ENCODE measurements at places on chromosomes 11 and 22.

DNA sequence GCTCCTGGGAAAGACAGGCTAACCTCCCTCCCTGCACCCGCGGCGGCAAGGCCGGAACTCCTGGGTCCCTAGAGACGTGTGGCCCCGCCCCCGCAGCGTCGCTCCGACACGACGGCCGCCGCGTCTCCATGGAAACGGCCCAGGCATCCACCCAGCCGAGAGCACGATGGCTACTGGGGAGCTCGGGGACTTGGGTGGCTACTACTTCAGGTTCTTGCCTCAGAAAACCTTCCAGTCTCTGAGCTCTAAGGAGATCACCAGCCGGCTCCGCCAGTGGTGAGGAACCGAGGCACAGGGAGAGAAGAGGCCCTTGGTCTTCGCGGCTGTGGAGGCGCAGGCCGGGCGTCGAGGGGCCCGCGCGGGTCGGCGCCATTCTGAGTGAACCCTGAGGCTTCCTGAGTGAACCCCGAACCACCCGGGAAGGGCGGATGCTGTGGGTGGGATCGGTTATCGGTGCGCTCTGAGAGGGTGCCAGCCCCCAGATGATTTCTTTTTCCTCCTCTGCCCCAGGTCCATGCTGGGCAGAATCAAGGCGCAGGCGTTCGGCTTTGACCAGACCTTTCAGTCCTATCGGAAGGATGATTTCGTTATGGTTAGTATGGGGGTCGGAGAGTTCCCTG lies at the start of gene CFAP300:
CFAP300 (plus strand) TSS at position 133 of the 620 bp plus-strand sequence; CDS start at position 167, 34 bp downstream.
- DNase-seq, result peak; percentile 12

DNA sequence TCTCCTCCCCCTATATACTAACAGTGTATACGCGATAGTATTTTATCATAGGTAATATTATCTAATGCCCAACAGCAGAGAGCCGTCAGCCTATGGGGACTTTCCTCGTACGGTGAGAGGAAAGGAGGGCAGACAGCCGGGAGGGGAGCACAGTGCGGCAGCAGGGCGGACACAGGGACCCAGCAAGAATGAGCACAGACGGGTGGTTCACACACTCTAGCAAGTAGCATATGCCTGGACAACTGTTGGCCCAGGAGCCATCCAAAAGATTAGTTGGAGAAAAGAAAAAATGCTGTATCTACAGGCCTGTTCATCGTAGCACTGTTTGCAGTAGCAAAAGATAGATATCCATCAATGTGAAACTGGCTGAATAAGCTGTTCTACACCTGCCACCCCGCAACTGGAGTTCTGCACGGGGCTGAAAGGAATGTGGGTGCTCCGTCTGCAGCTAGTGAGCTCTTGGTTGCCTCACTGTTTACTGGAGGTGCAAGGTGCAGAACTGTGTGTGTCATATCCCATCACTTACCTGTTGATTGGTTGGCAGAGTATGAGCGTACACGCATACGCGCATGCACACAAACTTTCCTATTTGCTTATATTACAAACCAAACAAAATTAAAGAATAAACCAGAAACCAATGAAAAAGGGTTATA lies 324.3 kb downstream of the TBC1D22A start:
- no peak for DNase-seq

- no peak for DNase-seq
Observed at GRCh38 chr11:1796413-1797011, 32.8 kb upstream of the CTSD start.

GRCh38 chr11:132948252-132948651 lies 584.0 kb downstream of the OPCML start:
- no peak for DNase-seq

GRCh38 chr11:36455658-36456111 lies 54.4 kb downstream of the TRAF6 start:
- DNase-seq, result no peak

- peak; percentile 25 for DNase-seq
Observed at GRCh38 chr11:119373921-119374631, 7.4 kb downstream of the USP2 start.

DNA sequence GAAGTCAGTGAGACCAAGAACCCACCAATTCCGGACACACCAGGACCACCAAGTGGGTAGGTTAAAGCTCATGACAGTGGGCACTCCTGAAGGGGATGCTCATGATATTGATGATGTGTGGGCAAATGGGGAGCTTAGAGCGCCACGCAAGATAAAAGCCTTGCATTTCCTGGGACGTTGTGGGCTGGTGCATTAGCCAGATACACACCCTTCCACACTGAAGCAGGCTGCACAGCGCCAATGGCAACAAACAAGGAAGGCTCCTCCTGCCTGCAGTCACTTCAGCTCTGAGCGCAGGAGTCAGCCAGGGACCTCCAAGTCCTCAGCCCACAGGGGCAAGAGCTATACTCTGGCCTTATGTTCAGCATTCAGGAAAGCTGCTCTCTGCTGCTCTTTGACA lies 20.6 kb downstream of the TMEM218 start:
- DNase-seq, result no peak

DNA sequence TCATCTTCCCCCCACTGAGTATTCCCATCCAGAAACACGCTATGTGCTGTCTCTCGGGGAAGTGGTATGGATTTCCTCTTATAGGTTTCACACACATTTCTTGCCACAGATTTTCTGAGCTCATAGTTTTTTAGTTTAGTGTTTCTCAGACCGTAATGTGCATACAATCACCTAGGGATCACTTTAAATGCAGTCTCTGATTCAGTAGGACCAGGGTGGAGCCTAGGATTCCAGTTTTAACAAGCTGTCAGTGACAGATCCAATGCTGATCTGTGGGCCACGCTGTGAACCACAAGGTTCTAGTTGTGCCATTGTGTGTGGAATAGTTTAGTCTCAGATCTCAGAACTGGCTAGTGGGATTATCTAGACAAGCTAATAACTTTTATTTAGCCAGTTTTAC lies 23.7 kb upstream of the CXCR5 start:
- DNase-seq, result no peak

DNA sequence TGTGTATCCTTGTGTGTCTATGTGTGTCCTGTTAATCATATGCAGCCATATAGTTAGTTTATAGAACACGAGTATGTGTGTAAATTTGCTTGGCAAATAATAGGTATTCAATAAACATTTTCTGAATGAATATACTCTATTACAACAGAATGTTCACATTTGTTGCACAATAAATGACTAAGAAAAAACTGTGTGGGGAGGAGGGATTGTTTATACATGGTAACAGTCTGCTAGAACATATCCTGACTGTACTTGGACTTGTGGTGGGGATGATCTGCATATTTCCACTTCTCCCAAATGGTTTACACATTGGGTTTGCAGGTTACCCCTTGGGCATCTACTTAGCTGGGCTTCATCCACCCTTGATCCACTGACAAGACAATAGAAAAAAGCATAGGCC lies 194.6 kb downstream of the INSC start:
- DNase-seq, result no peak

GRCh38 chr11:129645943-129646342 lies 169.7 kb upstream of the TMEM45B start:
- DNase-seq, result no peak

GRCh38 chr22:38829485-38829884 lies 14.3 kb downstream of the NPTXR start:
- no peak for DNase-seq

- DNase-seq, result no peak
Observed at GRCh38 chr11:131924457-131925201, 554.2 kb downstream of the NTM start.

- DNase-seq, result no peak
Observed at GRCh38 chr11:46356924-46357482, 9.7 kb downstream of the DGKZ start.

DNA sequence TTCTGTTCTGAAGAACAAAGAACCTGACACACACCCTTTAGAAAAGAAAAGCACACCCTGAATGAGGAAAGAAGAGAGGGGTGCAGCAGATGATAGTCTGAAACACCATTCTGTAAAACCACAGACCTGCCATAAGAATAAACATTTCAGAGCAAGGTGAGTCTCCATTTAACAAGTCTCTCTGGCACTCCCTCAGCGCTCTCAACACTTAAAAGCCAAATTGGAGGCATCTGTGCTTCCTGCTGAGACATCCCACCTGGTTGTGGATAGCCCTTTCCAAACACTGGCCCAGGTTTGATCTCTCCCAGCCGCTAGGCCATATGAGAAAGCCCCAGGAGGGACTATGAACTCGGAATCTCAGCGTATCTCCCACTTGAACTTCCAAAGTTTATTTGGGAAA lies 36.3 kb downstream of the ETS1 start:
- DNase-seq, result no peak

GRCh38 chr11:77619576-77620198 lies 17.9 kb downstream of the CLNS1A start:
- DNase-seq, result no peak

DNA sequence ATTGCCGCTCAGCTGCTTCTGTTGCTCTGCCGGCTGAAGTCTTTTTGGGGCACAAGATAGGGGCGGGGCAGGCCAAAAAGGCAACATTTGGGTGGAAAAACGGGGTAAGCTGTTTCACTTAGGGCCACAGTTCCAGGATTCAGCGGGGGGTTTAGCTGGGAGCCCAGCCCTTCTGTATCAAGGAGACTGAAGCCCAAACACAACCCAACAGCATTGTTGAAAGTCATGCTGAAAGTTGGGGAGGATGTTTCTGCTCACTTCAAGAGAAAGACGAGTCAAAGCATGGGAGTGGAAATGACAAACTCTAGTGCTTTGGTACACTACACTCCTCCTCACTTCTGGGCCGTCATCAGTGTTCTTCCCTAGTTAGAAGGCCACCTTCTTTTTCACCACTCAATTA lies 56.1 kb upstream of the GNAZ start:
- DNase-seq, result no peak

GRCh38 chr11:3190600-3190999 lies 25.5 kb upstream of the OSBPL5 start:
- no peak for DNase-seq

- no peak for DNase-seq
Observed at GRCh38 chr11:100910808-100911207, 218.8 kb downstream of the PGR start.

GRCh38 chr11:117520966-117521365 lies 193.3 kb downstream of the CEP164 start:
- no peak for DNase-seq

- no peak for DNase-seq
Observed at GRCh38 chr11:119436093-119436492, 13.1 kb upstream of the THY1 start.

- DNase-seq, result no peak
Observed at GRCh38 chr11:28106353-28107043, 1.5 kb downstream of the KIF18A start.

- DNase-seq, result no peak
Observed at GRCh38 chr11:102459393-102459792, 6.8 kb upstream of the TMEM123 start.

DNA sequence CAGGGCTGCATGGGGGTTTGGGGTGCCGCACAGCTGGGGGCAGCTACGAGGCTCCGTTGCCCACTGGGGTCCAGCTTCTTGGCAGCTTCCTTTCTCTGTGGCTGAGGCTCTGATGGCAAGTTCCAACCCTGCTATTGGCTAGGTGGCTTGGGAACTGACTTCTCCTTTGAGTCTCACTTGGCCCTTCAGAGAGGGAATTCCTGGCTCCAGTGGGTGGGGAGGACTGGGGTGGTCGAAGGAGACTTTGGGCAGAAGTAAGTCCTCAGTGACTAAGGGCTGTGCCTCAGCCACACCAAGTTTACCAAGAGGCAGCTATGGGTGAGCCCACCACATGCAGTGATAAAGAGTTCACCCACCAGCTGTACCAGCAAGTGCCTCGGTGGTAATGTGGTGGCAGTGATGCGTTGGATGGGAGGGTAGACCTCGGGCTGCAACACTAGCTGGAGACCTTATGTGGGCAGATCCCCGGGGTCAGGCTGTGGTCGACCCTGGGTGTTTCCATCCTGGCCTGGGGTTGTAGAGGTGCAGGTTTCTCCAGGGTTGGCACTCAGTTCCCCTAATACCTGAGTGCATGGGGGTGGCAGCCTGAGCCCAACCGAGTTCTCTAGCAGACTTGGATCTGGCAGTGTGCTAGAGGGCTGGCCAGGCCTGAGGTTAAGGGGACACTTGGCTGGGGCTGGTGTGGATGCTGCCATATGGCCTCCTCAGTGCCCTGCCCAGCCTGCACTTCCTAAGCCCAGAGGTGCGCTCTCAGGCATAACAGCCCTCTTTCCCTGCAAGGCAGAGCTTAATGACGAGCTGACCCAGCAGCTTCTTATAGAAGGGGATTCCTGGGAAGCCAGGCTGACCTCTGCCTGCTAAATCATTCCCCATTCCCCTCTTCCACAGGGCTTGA lies 197.0 kb upstream of the CADM1 start:
- no peak for DNase-seq

DNA sequence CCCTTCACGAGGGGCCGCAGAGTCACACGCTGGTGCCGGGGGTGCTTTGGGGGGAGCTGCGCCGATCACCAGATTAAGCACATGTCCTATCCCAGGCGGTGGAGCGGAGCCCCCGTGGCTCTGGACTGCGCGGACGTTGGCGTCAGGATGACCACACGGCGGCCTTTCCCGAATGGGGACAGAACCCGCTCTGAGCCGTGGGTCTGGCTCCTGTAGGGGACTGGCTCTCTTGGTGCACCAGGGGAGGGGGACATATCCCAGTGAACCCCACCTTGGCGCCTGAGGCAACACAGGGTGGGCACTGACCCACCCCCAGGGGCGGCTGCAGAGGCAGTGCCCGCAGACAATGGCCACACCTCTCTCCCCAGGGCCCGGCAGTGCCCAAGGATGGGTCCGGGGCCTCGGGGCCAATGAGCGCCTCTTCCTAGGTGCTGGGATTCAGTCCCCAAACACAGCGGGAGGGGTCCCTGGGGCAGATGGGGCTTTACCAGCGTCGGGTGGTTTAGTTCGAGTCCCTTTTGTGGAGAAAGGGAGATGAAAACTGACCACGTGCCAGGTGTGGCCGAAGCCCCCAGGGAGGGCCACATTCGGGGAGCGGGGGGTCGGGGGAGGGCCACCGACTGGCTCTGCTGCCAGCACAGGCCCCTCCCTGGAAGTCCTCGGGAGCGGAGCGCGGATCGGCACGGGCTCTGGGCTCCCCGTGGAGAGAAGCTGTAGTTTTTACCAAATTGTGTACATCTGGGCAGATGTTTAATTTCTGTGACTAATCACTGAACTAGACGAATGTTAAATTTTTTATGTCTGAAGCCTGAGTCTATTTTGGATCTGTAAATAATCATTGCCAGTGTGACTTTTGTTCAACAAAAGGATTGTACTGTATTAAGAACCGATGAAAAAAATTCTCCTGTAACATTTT lies 58.9 kb downstream of the GRAMD4 start:
- no peak for DNase-seq

DNA sequence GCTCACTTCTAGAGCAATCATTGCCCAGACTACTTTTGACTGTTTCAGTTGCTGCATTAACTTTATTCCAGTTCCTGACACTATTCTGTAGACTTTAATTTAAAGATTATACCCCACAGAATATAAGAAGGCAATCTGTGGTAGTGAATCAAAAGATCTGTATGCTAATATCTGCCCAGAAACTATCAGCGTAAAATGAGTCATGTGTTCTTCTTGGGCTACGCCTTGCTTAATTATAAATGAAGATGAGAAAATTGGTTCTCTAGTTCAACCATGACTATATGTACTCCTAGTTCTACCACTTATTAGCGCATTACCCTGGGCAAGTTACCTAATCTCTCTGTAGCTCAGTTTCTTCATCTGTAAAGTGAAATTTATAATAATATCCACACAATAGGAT lies 128.5 kb downstream of the CWF19L2 start:
- DNase-seq, result no peak
